Stimulated activated CD8-positive, alpha-beta memory T cell treated with anti-CD3 and anti-CD28 coated beads, Interleukin-12 subunit alpha, Interleukin-12 subunit beta, amount 100 ng/mL, for 4 hours (primary cell): ENCODE measurements at places on chromosomes 7 and 10.

DNA sequence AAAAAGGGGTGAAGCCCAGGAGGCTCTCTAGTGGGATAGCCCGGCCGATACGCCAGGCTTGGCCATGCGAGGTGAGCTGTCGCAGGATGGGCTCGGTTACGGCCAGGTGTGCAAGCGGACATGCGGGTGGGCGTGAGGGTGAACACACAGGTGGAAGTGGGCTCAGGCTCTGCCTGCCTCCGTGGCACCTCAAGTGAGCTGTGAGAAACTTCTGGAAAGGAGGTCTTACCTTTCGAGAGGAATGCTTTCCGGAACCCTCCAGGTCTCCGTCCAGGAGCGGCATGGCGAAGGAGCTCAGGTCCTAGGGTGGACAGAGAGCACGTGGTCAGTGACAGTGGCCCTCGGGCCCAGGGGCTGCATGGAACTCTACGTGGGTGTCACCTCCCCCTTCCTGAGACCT lies 90.7 kb downstream of the PRKAG2 start:
- no peak for DNase-seq

GRCh38 chr7:142471820-142472219 lies 214.0 kb upstream of the PRSS58 start:
- no peak for DNase-seq

- DNase-seq: no peak
These were observed 3.2 kb downstream of the TES start for GRCh38 chr7:116213361-116214130.

DNA sequence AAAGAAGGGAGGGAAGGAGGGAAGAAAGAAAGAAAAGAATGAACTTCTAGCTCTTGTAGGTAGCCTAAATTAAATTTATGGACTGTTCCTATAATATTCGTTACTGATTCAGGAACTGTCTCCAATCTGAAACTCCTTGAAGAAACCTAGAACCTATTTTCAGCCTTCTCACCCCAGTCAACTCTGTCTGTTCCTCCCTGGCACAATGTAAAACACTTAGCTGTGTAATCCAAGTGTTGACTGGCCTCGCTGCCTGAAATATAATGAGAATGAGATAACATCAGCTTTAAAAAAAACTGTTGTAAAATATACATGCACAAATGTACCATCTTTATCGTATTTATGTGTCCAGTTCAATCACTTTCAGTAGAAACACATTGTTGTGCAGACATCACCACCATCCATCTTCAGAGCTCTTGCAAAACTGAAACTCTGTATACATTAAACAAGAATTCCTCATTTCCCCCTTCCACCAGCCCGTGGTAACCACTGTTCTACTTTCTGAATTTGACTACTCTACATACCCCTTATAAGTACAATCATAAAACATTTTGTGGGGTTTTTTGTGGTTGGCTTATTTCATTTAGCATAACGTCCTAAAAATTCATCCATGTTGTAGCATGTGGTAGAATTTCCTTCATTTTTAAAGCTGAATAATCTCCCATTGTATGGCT lies 6.3 kb upstream of the C7orf33 start:
- no peak for DNase-seq

DNA sequence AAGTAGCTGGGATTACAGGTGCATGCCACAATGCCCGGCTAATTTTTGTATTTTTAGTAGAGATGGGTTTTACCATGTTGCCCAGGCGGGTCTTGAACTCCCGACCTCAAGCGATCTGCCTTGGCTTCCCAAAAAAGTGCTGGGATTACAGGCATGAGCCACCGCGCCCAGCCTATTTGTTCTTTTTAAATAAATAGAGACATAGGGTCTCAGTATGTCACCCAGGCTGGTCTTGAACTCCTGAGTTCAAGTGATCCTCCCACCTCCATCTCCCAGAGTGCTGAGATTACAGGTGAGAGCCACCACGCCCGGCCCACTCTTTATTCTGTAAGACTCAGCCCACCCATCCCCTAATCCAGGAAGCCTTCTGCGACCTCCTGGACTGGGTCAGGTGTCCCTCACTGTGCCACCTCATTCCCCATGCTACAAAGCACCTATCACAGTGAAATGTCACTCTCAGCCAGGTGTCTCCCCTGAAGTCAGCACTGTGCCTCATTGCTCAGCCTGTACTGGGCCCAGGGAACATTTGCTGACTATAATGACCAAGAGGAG lies 2.8 kb downstream of the TMEM120A start:
- DNase-seq: no peak
